DMS153 (cell line): ENCODE measurements at places on chromosomes 1 and 21.

DNA sequence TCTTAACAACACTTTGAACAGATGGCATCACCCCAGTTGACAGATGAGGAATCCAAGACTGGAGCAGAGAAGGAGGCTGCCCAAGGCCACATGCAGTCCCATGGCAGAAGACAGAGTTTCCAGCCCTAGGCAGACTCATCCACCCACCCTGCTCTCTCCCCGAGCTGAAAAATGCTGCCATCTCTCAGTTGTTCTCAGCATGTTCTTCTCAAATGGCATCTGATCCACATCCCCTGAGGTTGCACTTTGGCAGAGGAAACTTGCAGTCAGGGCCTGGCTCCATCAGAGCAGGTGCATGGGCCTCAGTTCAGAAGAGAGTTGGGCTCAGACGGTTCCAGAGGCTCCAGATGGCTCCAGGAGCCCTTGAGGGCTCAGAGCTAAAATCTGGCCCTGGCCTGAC lies 709.4 kb downstream of the MATN1 start:
- no peak for DNase-seq

GRCh38 chr1:96721053-96721415 lies 550 bp upstream of the PTBP2 start:
- no peak for DNase-seq

GRCh38 chr1:31441558-31441957 lies 28.5 kb downstream of the SERINC2 start:
- no peak for DNase-seq

DNA sequence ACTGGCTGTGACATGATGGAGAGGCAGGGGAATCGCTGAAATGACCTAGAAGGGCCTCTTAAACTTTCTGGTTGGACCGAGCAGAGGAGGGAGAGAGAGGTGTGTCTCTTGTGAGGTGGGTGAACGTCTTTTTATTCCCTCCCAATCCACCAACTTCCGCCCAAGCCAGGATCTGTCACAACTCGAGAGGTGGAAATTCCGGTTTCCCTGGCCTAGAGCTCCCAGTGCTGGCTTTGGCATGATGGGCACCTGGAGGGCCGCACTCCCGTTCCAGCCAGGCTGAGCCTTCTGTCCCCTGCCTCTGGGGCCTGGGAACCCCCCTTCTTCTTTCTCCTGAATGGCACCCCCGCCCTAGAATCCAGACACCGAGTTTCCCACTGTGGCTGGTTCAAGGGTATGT lies at the start of gene SEMA4A:
SEMA4A (plus strand) TSS at position 224 of the 400 bp plus-strand sequence. CDS start 994 bp downstream, outside the sequence.
- no peak for DNase-seq

DNA sequence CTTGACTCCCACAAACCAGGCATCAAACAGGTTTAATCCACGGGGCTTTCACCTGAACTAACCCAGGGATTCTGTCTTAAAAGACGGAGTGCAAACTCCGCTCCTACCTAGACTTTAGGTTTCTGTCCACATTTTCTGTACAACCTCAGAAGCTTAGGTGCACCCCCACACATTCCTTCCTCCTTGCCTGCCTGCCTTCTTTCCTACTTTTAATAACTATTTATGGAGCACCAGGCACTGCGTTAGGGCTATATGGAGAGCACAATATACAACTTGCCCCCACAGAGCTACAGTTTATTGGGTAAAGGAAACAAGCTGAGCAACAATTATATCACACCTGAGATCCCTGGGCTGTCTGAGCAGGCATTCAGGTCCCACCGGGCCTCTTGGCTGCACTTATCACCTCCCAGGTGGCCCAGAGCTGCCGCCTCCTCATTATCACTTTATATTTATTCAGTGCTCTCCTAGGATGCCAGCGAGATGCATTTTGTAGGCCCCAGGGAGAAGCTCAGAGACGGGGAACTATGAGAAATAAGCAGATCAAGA lies 64.1 kb downstream of the DNTTIP2 start:
- peak; percentile 23 for DNase-seq

- DNase-seq, result no peak
Measured at GRCh38 chr1:234987415-234988154, 141.1 kb downstream of the TOMM20 start.

- DNase-seq, result no peak
Measured at GRCh38 chr1:14810595-14811361, 212.3 kb downstream of the KAZN start.

DNA sequence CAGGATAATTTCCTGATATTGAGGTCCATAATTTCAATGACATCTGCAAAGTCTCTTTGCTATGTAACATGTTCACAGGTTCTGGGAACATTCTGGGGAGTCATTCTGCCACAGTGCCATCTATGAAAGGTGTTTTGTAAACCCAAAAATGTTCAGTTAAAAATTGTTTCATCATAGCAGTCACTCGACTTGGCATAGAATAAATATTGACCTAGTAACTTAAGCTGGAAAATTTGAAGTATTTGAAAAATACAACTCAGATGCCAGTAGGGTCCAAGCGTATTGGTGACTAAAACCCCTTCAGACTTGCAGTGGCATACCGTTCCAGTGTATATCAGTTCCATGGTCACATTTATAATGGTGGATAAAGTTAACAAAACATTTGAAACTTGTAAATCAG lies 6.8 kb downstream of the DESI2 start:
- DNase-seq, result no peak
